ENCODE measurements at places on chromosomes 5 and 9. TPM values are rescaled to one million over a fixed set of nuclear protein-coding genes. Genes with fewer than 3 reads are reported as not detected.

The THG1L gene
- total RNA-seq, result 8.5 TPM

DNA sequence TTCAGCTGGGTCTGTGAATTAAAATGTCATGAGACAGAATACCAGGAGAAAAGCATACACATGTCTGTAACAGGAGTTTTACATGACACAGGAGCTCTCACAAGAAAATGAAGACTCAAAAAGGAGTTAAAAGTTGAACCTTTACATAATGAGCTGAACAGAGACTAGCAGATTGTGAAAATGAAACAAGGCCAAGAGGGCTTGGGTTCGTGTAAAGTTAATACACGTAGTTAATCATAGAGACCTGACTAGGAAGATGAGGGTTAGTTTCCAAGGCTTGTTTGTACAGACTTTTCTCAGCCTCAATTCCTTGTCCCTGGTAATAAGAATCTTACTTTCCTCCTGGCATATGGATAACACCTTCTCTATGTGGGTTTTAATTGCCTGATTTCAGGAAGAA is 1294.0 kb downstream of the MAT2B start:
- no peaks in the 10 kb centered on the region for H3K27me3 ChIP-seq
- H3K4me1 ChIP-seq, result no peaks in the 10 kb centered on the region
- no peak overlapping the region for H3K27ac ChIP-seq
- DNase-seq, result no peak
- H3K36me3 ChIP-seq, result no peaks in the 10 kb centered on the region

- H3K27me3 ChIP-seq, result no peaks in the 10 kb centered on the region
- H3K4me3 ChIP-seq, result no peak overlapping the region
- H3K4me1 ChIP-seq, result no peaks in the 10 kb centered on the region
- no peak for DNase-seq
- H3K36me3 ChIP-seq, result peaks cover 41% of the 10 kb centered on the region
These were observed 24.7 kb downstream of the PSIP1 start for GRCh38 chr9:15485836-15486666.

The CEP78 gene
- 20.1 TPM for total RNA-seq

DNA sequence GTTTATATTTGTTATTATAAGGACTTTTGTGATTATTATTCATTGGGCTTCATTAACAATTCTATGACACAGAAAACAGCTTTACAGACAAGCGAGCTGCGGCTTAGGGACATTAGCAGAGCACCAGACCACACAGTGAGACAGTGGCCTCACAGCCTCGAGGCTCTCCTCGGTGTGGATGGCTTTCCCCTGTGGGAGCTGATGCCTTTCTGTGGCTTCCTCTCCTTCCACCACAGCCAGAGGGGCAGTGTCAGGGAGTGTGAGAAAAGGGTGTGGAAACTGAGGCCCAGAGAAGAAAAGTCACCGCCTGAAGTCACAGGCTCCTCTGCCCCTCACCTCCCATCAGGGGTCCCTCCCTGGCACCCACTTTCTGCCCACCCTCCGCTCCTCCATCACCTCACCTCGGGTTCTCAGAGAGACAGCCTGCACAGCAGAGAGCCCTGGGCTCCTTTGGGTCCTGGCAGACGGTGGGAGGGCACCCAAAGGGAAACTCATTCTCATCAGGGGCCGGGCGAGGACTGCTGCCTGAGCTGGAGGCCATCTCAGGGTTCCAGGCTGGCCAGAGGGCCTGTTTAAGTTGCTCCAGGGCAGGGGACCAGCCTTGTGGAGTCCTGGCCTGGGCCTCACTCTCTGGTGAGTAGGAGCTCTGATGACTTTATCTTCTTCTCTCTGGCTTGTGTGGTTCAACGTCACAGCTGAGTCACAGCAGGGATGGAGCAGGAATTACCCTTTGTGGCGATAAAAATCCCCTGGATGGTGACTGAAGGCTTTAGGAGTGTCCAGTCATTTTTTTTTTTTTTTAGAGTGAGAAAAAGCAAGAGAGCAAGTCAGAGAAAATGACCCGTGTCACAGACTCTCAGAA is 830 bp downstream of the TRAF1 start:
- H3K4me1 ChIP-seq, result peaks cover 46% of the 10 kb centered on the region
- peak overlapping the region; percentile 96 for H3K27ac ChIP-seq
- peak overlapping the region; percentile 22 for H3K4me3 ChIP-seq
- no peaks in the 10 kb centered on the region for H3K27me3 ChIP-seq
- no peaks in the 10 kb centered on the region for H3K36me3 ChIP-seq

GRCh38 chr5:124460642-124461041 is 285.8 kb downstream of the ZNF608 start:
- H3K27ac ChIP-seq, result no peak overlapping the region
- no peaks in the 10 kb centered on the region for H3K27me3 ChIP-seq
- no peak for DNase-seq
- H3K4me1 ChIP-seq, result no peaks in the 10 kb centered on the region
- H3K4me3 ChIP-seq, result no peak overlapping the region
- H3K36me3 ChIP-seq, result no peaks in the 10 kb centered on the region

The LVRN gene
- 0.37 TPM for total RNA-seq

GRCh38 chr5:131373265-131373664 is 109.4 kb downstream of the CDC42SE2 start:
- no peaks in the 10 kb centered on the region for H3K36me3 ChIP-seq
- no peak overlapping the region for H3K4me3 ChIP-seq
- DNase-seq, result no peak
- peak overlapping the region; percentile 94 for H3K27ac ChIP-seq
- H3K27me3 ChIP-seq, result no peaks in the 10 kb centered on the region

- peaks cover 15% of the 10 kb centered on the region for H3K4me1 ChIP-seq
- H3K27ac ChIP-seq, result no peak overlapping the region
- peak; percentile 77 for DNase-seq
- H3K36me3 ChIP-seq, result no peaks in the 10 kb centered on the region
- H3K4me3 ChIP-seq, result no peak overlapping the region
- H3K27me3 ChIP-seq, result no peaks in the 10 kb centered on the region
These were observed 174.5 kb upstream of the MAP3K1 start for GRCh38 chr5:56640763-56641406.

The TAF9 gene
- total RNA-seq, result 38.2 TPM

The TAF11L5 gene
- total RNA-seq, result not detected

GRCh38 chr9:82513242-82513751 is 524.7 kb downstream of the SPATA31D1 start:
- H3K36me3 ChIP-seq, result no peaks in the 10 kb centered on the region
- no peaks in the 10 kb centered on the region for H3K4me1 ChIP-seq
- no peak for DNase-seq
- no peaks in the 10 kb centered on the region for H3K27me3 ChIP-seq
- H3K4me3 ChIP-seq, result no peak overlapping the region
- H3K27ac ChIP-seq, result no peak overlapping the region

DNA sequence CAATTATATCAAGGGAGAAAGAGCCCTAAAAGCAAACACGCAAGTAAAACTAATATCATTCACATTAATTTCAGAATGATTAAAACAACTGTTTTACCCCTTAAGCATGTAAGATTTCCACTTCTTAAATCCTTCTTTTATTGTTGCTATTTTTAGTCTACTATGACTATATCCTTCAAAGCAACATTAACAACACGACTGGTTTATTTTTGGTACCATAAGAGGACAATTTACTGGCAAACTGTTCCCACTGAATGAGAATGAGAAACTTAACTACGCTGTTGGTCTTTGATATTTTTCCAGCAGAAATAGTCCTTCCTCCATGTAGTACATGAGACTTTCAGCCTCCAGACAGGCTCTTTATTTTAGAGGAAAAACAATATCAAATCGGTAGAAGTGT is 281.5 kb downstream of the CTNND2 start:
- no peak for DNase-seq
- no peaks in the 10 kb centered on the region for H3K36me3 ChIP-seq
- H3K4me3 ChIP-seq, result no peak overlapping the region

DNA sequence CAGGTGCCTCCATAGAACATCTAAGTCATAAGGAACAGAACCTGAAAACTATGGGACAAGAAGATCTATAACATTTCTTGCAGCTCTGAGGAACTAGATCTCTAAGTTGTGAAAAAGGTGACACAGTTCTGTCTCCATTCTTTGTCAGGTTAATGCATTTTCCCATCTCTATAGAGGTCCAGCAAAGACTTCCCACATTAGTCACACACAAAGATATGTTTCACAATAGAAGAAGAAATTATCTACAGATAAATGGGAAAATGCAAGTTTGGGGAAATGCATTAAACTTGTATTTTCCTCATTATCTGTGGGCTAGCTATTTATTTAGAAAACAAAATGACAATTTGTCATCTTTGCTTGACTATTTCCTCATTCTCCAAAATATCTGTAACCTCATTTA is 458.6 kb upstream of the PAPPA start:
- no peak overlapping the region for H3K27ac ChIP-seq
- no peaks in the 10 kb centered on the region for H3K36me3 ChIP-seq
- no peak for DNase-seq
- H3K4me1 ChIP-seq, result no peaks in the 10 kb centered on the region
- no peak overlapping the region for H3K4me3 ChIP-seq

GRCh38 chr9:87584326-87584725 is 86.7 kb downstream of the DAPK1 start:
- peaks cover 3% of the 10 kb centered on the region for H3K4me1 ChIP-seq
- H3K36me3 ChIP-seq, result no peaks in the 10 kb centered on the region
- no peak overlapping the region for H3K4me3 ChIP-seq
- no peaks in the 10 kb centered on the region for H3K27me3 ChIP-seq
- no peak overlapping the region for H3K27ac ChIP-seq

DNA sequence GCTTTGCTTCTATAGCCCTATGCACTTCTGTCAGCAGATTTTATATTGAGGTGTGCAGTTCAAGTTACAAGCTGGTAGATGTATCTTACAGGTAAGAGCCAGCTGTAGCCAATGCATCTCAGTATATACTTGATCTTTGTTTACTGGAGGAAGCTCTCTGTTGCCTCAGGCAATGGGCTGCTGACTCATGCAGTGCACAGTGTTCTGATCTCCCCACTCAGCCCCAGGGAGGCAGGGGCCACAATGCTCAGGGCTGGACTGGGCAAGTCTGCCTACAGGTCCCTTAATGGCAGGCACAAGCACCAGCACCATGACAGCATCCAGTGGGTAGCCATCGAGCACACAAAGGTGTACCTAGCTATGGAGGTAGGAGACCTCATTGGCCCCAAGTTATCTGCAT is 178.8 kb upstream of the CDH10 start:
- no peak overlapping the region for H3K4me3 ChIP-seq
- DNase-seq, result no peak
- H3K4me1 ChIP-seq, result no peaks in the 10 kb centered on the region
- H3K27ac ChIP-seq, result no peak overlapping the region

The PCDHA1 gene
- not detected for total RNA-seq
